ENCODE measurements at places on chromosomes 13 and 19.

- no peak for DNase-seq
These were observed 149.7 kb upstream of the STARD13 start for GRCh38 chr13:33435207-33435606.

GRCh38 chr19:12617646-12618045 is 6.9 kb downstream of the ZNF791 start:
- no peak for DNase-seq

DNA sequence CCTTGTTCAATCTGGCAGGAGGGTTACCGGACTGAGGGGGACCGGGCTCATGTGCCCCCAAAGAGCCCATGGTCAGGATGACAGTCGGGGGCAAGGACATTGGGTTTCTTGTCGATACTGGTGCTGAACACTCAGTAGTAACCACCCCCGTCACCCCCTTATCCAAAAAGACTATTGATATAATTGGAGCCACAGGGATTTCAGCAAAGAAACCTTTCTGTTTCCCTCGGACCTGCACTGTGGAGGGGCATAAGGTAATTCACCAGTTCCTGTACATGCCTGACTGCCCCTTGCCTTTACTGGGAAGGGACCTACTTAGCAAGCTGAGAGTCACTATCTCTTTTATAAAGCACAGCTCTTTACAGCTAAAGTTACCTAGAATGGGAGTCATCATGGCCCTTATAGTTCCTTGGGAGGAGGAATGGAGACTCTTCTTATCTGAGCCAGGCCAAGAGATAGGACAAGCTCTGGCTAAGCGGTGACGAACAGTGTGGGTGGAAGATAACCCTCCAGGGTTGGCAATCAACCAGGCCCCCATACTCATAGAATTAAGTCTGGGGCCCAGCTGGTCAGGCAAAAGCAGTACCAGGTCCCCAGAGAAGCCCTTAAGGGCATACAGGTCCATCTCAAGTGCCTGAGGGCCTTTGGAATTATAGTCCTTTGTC is 603.7 kb downstream of the UQCRFS1 start:
- DNase-seq: no peak

DNA sequence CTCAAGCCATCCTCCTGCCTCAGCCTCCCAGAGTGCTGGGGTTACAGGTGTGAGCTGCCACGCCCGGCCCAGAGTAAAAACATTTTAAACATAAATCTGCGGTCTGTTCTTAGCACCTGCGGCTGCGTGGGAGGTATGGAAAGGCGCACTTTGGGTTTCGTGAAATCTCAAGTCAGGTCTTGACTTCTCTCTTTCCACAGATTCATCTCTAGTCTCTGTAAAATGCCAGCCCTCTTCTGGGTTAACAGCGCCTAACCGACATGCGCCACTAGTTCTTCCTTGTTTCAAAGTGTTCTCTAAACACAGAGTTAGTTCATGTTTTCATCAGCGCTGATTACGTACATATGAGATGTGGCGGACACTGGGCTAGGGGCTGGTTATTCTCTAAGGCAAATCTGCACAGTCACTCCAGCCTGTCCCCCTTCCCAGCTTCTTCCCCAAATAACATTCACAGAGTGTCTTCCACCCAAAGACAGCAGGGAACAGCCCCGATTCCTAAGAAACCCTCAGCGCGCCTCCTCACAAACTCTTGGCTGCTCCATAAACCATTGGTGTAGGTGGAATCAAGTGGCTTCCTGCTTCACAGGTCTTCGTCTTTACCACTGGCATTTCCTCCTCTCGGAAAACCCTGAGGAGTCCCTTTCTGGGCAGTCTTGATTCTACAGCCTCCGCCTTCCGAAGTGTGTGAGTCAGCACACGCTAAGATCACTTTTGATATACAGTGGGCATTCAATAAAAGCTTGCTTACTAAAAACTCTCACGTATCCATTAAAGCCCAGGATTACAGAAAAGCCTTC is 1.4 kb downstream of the PARP4 start:
- peak; percentile 55 for DNase-seq

DNA sequence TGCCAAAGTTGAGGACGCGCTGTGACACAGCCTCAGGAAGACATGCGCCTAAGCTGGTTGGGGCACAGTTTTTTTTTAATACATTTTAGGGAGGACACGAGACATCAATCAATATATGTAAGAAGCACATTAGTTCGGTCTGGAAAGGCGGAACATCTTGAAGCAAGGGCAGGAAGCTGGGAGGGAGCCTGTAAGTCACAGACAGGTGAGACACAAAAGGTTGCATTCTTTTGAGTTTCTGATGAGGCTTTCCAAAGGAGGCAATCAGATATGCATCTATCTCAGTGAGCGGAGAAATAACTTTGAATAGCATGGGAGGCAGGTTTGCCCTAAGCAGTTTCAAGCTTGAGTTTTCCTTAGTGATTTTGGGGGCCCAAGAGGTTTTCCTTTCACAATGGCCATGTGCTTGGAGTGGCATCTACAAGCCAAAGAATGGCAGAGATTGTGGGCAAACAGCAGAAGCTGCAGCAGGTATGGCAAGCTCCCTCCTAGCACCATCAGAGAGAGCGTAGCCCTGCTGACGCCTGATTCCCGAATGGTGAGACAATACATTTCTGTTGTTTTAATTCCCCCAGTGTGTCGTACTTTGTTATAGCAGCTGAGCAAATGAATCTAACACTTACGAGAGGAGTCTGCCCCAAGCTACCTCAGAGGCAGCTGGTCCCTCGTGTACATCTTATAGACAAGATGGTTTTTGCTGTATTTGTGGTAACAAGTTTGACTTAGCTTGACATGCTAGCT is 99.5 kb upstream of the TMTC4 start:
- no peak for DNase-seq

DNA sequence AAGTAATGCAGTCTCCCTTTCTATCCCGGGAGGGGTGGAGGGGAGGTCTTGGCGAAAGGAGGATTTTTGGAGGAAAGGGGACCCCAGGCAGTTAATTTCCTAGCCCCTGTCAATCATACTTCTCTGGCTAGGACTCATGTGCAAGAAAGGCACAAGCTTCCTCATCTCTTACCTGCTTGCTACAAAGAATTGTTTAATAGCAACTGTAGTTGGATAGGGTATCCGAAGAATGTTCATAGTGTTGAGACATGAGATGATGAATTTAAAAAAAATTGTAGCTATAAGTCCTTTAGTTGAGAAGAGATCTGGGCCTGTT is 525 bp downstream of the BORA start:
- DNase-seq: no peak
